ELF-1 (cell line): ENCODE measurements at places on chromosomes 4 and X.

DNA sequence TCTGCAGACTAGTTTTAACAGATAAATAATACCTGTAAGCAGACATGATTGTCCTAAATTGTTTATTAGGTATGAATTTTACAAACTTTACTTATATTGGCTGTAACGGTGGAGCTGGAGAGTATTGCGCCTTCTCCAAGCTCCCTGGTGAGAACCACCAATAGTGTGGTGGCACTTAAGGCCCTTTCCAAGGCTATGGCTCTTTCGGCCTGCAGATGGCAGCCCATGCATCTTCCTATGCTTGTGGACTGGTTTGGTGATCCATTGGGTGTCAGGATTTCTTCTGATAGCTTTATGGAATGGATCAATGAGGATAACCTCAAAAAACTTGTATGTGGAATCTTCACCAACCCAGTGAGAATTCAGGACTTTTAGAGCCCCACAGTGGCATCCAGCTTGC, 7.8 kb downstream of the LARP1B start:
- DNase-seq = peak; percentile 42

GRCh38 chrX:78456909-78457308, 129.5 kb upstream of the CYSLTR1 start:
- DNase-seq = no peak

DNA sequence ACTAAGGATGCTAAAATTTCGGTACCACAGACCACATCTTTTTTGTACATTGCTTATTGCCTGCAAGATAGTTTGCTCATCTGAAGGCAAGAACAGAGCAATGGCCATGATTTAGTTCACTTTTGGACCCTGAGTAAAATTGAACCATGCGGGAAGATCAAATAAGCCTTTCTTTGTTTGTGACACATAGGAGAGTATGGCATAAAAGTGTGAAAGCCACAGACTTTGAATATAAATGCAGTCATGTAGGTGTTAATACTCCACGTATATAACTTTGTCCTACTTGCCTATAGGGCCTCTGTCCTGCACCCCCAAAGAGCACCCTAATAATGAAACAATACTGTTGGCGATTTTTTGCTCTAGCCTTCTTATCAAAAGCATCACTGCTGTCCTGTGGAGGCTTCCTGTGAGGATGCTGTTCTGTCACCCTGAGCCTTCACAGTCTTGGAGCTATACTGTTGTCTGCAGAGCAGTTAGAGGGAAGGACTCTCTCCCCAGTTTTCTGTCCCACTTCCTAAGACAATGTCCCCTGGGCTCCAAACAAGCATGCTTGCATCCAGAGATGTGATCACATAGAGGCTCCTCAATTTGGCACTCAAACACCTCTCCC, 10.2 kb upstream of the CXCL13 start:
- DNase-seq = no peak

DNA sequence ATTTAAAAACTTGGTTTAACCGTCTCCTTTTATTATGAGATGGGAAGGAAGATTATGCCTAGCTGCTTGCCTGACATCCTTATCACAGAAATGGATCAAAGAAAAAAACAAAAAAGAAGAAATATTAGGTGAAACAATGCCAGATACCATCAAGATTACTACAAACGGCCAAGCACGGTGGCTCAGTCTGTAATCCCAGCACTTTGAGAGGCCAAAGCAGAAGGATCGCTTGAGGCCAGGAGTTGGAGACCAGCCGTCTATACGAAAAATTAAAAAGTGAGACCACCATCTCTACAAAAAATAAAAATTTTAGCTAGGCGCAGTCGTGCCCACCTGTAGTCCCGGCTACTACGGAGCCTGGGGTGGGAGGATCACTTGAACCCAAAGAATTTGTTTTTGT, 2.3 kb downstream of the FRYL start:
- DNase-seq = no peak

GRCh38 chr4:2798399-2799223, 5.7 kb downstream of the SH3BP2 start:
- DNase-seq = peak; percentile 23

GRCh38 chr4:16329125-16329796, 103.0 kb upstream of the TAPT1 start:
- DNase-seq = no peak

DNA sequence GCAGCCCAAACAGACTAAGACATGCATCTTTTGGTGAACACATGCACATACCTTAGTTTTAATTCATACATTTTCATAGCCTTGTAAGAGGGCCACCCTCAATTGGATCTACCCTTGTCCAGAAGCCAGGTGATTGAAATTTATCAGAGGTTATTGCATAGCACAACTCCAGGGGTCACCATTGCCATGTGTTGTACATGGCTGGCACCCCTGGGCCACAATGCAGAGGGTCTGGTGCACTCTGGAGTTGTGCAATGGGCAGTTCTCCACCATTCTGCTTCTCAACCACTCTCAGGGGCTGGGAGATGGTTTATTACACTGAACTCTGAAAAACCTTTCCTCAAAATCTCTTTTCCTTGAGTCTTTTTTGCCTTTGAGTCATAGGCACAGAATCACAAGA, 184.4 kb upstream of the CXorf66 start:
- no peak for DNase-seq

DNA sequence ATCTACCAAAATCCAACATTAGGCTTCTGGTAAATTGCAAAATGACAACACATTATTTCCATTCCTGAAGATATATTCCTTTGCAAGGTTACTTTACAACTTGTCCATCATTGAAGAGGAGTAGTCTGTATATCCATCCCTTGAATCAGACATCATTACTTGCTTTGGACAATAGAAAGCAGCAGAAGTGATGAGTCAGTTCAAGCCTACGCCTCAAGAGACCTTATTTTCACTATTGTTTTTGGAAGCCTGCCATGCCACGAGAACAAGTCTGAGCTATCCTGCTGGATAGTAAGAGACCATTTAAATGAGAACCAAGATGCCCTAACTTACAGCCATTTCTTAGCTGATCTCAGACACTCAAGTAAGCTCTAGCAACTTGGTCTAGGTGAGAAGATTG, 246.0 kb upstream of the HHIP start:
- no peak for DNase-seq

- no peak for DNase-seq
Observed at GRCh38 chr4:96675416-96675815, 835.5 kb downstream of the PDHA2 start.

GRCh38 chr4:149266301-149266700, 549.3 kb downstream of the IQCM start:
- no peak for DNase-seq

DNA sequence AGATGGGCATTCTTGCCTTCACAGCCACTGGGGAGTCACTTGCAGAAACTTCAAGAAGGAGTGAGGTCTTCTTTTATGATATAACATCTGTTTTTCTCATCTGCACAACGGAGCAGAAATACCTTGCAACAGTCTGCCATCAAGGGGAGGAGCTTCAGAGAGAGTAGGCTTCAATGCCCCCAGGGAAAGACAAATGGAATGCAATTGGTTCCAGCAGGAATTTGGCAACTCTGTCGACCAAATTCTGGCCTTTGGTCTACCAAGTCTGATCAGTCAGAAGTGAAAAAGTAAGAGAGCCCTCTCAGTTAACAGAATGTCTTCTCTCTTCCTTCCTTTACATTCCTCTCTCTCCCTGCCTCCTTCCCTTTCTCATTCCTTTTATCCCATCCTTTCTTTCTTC, 229.3 kb downstream of the IDS start:
- peak; percentile 69 for DNase-seq

- DNase-seq = no peak
Observed at GRCh38 chr4:102641793-102642192, 119.0 kb downstream of the MANBA start.

- DNase-seq = no peak
Observed at GRCh38 chr4:177108708-177109107, 201.0 kb upstream of the NEIL3 start.

- DNase-seq = no peak
Observed at GRCh38 chrX:154693394-154693793, 40.0 kb upstream of the CTAG2 start.

GRCh38 chr4:19675172-19675811, 576.4 kb upstream of the SLIT2 start:
- DNase-seq = no peak

- DNase-seq = peak; percentile 36
Observed at GRCh38 chr4:38160487-38161207, 200.4 kb downstream of the PTTG2 start.

DNA sequence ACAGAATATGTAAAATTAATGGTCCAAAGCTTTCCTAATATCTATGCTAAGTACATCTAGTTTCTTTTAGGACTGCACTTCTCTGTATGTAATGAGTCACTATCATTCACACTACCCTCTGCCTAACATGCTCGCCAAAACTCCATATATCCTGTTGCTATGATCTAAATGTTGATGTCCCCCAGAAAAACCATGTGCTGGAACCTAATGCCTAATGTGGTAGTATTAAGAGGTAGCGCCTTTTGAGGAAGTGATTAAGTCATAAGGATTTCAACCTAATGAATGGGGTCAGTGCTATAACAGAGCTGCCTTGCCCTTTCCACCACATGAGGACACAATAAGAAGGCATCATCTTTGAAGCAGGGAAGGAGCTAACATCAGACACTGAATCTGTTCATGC, 34.9 kb upstream of the NFKB1 start:
- no peak for DNase-seq

GRCh38 chr4:92307866-92308265, 4.1 kb downstream of the GRID2 start:
- DNase-seq = no peak

- DNase-seq = peak; percentile 68
Observed at GRCh38 chrX:130916636-130917422, 13.8 kb upstream of the ENOX2 start.

DNA sequence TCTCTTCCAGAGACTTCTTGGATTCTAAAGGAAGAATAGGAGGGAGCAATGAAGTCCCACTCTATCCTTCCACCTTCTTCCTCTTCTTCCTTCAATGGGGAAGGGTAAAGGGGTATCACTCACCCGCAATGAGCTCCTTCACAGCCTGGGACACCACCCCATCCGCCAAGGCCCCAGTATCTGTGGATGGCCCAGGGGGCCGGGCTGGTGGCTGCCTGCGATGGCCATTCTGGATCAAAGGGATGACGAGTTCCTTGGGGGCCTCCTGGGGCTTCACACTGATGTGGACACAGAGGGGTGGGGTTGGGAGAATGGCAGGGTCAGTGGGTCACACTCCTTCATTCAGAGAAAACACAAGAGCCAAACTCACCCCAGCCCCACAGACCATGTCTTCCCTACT, 1.0 kb downstream of the GPKOW start:
- no peak for DNase-seq

GRCh38 chrX:119573840-119574393, 446 bp upstream of the UBE2A start:
- peak; percentile 72 for DNase-seq

- no peak for DNase-seq
Observed at GRCh38 chrX:127762663-127763062, 289.5 kb downstream of the ACTRT1 start.
